Colonic mucosa (tissue), 4 donors: ENCODE measurements at places on chromosomes 12 and 14.

GRCh38 chr12:2794191-2794735 lies 507 bp upstream of the FKBP4 start:
- peak; percentile 86 for DNase-seq

- no peak for DNase-seq
Observed at GRCh38 chr12:3204730-3205531, 127.8 kb downstream of the TSPAN9 start.

DNA sequence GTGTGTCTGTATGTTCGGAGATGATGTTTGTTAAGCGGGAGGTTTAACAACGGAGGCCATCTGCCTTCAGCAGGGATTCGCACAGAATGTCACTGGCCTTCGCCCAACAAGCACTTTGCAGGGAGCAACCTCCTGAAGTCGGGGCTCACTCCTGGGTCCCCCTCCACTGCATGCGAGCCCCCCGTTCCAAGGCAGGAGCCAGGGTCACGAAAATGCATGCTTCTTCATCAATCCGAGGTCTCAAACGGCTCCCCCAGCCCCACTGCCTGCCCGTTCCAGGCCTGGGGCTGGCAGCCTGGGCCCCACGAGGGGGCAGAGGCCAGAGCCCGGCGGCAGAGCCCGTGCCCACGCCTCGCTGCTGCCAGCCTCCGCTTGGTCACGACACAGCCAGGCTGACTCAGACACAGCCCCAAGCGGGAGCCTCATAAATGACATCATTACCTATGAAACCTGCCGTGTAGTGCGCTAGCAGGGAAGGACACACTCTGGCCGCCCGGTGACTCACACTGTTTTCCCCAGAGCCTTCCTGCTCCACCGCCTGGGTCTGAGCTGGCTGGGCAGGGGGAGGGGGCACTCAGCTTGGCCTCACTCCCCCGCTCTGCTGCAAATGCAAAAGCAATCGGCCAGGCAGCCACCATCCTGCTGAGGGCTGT lies 169.5 kb upstream of the RTL1 start:
- DNase-seq: peak; percentile 75

DNA sequence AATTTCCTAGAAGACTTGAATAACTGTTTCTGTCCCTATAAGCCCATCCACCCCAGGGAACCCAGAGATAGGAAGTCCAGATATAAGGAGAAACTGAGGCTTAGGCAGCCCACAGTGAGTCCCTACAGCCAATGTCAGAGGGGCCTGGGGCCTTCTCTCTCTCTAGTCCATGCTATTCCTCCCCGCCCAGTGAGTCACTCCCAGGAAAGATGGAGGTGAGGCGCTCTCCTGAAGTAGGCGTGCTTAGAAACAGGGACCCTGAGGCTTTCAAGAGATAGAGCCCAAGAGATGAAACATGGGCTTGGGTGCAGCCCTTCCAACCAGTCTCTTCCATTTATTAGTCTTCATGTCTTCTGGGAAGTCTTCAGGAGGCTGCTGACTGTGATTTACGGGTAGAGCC lies 2.3 kb upstream of the SMUG1 start:
- peak; percentile 19 for DNase-seq

DNA sequence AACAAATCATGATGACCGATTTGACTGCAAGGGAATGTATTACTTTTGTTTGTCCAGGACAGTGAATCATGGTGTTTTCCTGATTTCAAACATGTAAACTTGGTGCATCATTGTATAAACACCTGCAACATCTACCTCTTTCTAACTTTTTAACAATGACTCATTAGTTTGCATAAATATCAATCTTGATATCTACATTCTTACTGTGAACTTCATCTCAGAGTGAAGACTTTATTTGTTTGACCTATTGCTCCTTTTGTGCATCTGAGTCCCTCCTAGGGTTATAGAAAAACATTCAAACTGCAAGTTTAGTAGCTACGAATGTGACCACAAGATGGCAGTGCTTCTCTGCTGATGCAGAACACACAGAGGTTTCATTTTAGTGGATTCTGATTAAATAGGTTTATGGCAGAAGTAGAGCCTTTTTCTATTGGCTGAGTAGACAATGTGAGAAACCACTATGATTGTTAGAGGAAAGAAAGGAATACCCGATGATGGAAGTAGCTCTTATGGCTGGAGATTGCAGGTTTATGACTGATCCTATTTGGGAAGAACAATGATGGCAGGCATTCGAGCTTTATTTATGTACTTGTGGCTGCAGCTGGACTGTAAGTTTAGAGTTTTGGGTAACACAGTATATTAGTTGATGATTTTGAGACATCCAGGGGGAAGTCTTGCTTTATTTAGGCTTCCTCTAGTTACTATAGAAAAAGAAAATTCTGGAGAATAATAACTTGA lies 244.2 kb upstream of the OR4E1 start:
- peak; percentile 47 for DNase-seq

- DNase-seq: no peak
Observed at GRCh38 chr12:21118760-21119159, 12.2 kb upstream of the SLCO1B1 start.

GRCh38 chr12:119177724-119178380 lies 879 bp upstream of the HSPB8 start:
- DNase-seq: no peak
